ENCODE measurements at places on chromosomes 2 and 18. TPM values are rescaled to one million over a fixed set of nuclear protein-coding genes. Genes with fewer than 3 reads are reported as not detected.
A peak's percentile ranks its signal among the peaks of the same experiment; 100 is the strongest.

ATP6V1B1 gene
- total RNA-seq: not detected

- H3K4me1 ChIP-seq: peaks cover 20% of the 10 kb centered on the region
- DNase-seq: no peak
- no peaks in the 10 kb centered on the region for H3K36me3 ChIP-seq
- H3K27me3 ChIP-seq: no peaks in the 10 kb centered on the region
- H3K4me3 ChIP-seq: no peak overlapping the region
These were observed 13.7 kb downstream of the NCKAP1 start for GRCh38 chr2:183024339-183025095.

SLC8A1 gene
- 2.5 TPM for total RNA-seq

DNA sequence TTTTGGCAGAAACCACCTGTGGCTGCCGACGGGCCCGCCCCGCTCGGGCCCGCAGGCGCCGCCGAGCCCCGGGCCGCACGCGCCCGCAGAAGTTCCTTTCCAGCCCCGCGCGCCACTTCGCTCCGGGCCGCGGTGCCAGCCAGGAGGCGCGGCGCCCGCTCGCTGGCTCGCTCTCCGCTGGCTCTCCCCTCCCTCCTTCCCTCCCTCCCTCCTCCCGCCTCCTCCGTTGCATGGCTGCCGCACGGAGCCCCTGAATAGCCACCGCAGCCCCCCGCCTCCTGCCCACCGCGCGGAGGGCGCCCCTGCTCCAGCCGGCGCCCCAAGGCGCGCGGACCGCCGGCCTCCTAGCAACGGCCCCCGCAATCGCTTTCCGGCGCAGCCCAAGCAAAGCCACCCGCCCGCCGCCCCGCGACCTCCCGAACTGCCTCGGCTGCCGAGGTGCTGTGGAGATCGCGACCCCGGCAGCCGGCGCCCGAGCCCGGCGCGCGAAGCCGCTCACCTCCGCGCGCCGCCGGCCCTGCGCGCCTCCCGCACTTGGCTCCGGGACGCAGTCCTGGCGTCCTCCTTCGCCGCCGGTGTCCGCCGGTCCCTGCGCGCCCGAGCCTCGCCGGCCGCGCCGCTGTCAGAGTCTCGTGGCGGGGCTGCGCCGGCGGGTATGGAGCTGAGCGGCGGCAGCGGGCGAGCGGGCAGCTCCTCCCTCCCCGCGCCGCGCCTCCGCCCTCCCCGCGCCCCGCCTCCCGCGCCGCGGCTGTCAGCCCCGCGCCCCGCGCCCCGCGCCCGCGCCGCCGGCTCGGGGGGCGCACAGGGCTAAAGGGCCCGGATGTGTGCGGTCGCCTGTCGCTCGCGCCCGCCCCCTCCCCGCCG is at the start of gene ZBTB7C:
Gene ZBTB7C (minus strand): TSS at position 657 of the 864 bp plus-strand sequence.
- H3K27me3 ChIP-seq: peaks cover 76% of the 10 kb centered on the region
- H3K4me1 ChIP-seq: peaks cover 21% of the 10 kb centered on the region
- no peaks in the 10 kb centered on the region for H3K36me3 ChIP-seq
- peak; percentile 65 for DNase-seq

All from GM23338 (cell line).